ENCODE measurements at places on chromosomes 16 and 17. TPM values are rescaled to one million over a fixed set of nuclear protein-coding genes. Genes with fewer than 3 reads are reported as not detected.

Gene NUFIP2
- 90.5 TPM for total RNA-seq

Gene ARHGAP23
- 56.6 TPM for total RNA-seq

Gene PIGS
- 54.6 TPM for total RNA-seq

Gene KIFC3
- total RNA-seq: 11.6 TPM

Gene CHST5
- 0.71 TPM for total RNA-seq

Gene SPATA32
- 0.15 TPM for total RNA-seq

Gene TCAP
- 2.9 TPM for total RNA-seq

Gene ASPA
- not detected for total RNA-seq

Gene SMIM22
- total RNA-seq: 1.9 TPM

Gene CD300LB
- total RNA-seq: not detected

Gene TVP23B
- 21.3 TPM for total RNA-seq

Gene CES1
- total RNA-seq: 2.0 TPM

Gene CORO1A
- 6.2 TPM for total RNA-seq

Gene ABCA6
- not detected for total RNA-seq

Gene TP53TG3D
- not detected for total RNA-seq

Gene WNT3
- total RNA-seq: 14.1 TPM

Gene CCL2
- total RNA-seq: 2.5 TPM

Gene EPOP
- 8.7 TPM for total RNA-seq

Gene MMP25
- total RNA-seq: 41.2 TPM

Gene NOTUM
- 1.7 TPM for total RNA-seq

Gene EVI2A
- total RNA-seq: 0.16 TPM

Gene GPR179
- total RNA-seq: 0.46 TPM

Gene USP32
- 91.7 TPM for total RNA-seq

Gene OR2C1
- not detected for total RNA-seq

Gene DPEP3
- total RNA-seq: 2.7 TPM

Gene EFCAB5
- 0.59 TPM for total RNA-seq

Gene CCL14
- total RNA-seq: not detected

Gene NUPR1
- 1.1 TPM for total RNA-seq

Gene CSHL1
- total RNA-seq: not detected

Gene MT1F
- total RNA-seq: 60.2 TPM

Gene SRCIN1
- 11.1 TPM for total RNA-seq

Gene OTOP3
- total RNA-seq: not detected

Gene PNMT
- 2.4 TPM for total RNA-seq

Gene CYGB
- 5.1 TPM for total RNA-seq

Gene ALDH3A1
- total RNA-seq: 0.35 TPM

Gene SPAG5
- total RNA-seq: 146 TPM

Gene NETO2
- total RNA-seq: 13.8 TPM

Gene TNFRSF17
- 0.18 TPM for total RNA-seq

Gene CHRNE
- 0.64 TPM for total RNA-seq

Gene KARS1
- total RNA-seq: 169 TPM

Gene CRHR1
- 1.6 TPM for total RNA-seq
